AG10803 (cell line): ENCODE measurements at places on chromosomes 5 and 9.

DNA sequence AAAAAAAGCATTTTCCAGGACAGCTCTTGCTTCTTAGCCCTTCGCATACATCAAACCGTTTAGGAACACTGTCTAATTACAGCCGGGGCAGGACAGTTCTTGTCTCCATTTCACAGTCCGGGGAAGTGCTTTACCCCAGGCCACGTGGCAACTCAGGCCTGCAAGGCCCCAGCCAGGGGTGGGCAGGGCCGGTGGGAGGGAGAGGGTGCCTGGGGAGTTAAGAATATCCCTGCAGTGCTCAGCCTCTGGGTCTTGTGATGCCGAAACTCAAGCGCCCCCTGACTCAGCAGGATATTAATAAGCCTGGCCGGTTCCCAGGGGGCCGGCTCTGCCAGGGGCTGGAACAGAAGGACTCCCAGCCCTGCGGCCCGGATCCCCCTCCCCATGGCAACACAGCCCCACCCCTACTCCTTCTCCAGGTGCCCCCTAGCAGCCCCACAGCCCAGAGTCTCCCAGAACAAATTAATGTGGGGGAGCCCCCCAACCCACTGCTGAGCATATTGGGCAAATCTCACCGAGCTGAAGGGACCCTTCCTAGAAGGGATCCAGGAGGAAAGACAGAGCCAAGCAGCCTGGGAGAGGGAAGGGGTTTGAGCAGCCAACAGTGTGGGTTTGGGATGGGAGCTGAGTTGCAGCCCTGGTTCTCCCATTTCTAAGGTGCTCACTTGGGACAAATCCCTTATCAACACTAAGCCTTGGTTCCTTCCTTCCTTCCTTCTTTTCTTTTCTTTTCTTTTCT, 45.3 kb downstream of the PLPP7 start:
- DNase-seq: peak; percentile 14

- DNase-seq: peak; percentile 51
These were observed 23.7 kb downstream of the ACTL7A start for GRCh38 chr9:108885643-108886348.

GRCh38 chr9:15873573-15874177, 320.8 kb downstream of the CCDC171 start:
- DNase-seq: peak; percentile 66

GRCh38 chr5:159928122-159928909, 12.0 kb downstream of the ADRA1B start:
- DNase-seq: peak; percentile 84

GRCh38 chr5:79689541-79690466, at the start of gene CMYA5:
Gene CMYA5, plus strand, starts transcription at chr5:79689836. Its CDS starts 72 bp downstream, at chr5:79689908.
- DNase-seq: peak; percentile 21

DNA sequence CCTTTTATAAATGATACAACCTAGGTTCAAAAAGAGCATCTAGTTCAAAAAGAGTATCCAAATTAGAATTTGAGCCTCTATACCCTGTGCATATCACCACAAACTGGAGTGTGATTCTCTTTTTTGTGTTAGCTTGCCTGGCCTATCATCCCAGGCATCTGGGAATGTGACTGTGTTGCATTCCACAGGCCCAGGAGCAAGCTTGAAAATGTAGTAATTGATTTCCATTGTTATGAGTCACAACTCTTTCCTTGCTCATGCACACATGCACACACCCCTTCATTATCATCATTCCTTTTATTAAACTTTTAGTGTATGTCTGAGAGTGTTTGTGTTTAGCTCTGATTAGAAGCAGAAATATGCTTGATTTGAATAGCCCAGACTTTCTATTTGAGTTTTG, 75.2 kb downstream of the FCHO2 start:
- peak; percentile 91 for DNase-seq

DNA sequence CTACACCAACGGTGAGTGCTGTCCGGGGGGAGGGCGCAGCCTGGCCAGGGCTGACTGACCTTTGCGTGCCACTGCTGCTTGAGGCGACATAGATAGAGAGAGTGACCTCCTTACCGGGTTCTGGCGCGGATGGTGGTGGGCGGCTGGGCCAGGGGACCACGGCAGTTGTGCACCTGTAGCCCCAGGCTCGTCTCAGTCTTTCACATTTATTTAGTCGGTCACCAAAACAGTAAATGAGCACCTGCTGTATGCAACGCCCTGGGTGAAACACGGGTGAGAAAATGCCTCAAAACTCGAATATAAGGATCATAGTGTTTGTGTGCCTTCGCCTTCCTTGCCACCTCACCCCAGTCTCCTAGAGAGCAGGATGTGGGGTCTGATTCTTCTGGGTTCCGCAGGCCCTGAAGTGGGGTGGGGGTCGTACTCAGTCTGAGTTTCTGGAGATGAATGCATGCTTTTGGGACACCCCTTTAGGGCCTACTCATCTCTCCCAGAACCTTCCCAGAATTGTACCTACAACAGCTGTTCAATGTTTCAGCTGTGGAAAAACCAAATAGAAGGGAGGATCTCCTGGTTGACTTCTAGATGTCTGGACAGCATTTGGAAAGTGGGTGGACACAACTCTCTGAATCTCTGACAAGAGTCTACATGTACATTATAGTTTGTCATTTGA, 714 bp downstream of the SEC24A start:
- no peak for DNase-seq

- DNase-seq: peak; percentile 22
These were observed 100.3 kb upstream of the SPIN1 start for GRCh38 chr9:88287972-88288371.

DNA sequence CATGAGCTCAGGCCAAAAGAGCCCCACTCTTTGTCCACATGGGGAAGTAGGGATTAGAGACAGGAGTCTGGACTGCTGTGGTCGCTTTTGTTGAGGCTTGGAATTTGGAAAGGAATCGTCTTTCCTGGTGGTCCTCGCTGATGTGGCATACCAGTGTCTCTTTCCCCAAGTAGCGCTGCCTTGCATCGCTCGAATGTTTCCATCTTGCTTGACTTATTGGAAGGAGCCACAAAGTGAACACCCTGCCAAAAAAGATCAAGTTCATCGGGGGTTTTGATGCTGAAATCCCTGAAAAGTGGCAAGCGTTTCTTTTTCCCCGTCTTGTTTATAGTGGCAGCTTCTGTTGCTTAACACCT, 161.3 kb downstream of the MACROH2A1 start:
- DNase-seq: no peak

DNA sequence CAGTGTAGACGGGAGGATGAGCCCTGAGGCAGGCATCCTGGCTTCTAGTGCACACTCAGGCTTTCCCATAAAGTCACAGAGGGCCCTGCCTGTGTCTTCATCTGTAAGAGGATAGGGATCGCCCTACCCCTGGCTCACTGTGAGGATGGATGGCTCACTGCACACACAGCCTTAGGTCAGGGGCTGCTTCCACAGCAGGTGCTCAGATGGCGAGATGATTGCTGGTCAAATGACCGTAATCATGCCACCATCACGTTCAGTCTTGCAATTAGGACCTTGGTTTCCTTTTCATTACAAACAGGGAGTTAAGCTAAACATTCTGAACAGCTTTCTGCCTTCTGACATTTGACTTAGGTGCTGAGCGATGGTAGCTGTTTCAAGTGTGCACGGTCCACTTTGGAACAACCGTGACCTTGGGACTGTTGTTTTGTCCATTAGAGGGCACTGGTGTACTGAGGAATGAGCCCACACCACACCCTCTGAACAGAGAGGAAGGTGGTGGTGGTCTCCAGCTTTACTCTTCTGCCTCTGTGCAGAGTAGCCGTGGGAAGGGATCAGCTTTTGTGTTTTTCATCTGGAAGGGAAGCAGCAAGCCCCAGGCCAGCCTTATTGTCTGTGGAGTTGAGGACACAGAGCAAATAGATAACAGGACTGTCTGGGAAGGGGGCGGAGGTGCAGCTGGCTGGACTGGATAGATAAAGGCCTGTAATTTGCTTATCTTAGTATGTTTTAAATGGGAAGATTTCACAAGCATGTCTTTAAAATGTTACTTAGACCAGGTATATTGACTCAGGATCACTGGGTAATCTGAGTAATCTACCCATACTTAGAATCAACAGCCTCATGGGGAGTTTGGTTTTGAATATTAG, 183.1 kb downstream of the TRIO start:
- DNase-seq: no peak

DNA sequence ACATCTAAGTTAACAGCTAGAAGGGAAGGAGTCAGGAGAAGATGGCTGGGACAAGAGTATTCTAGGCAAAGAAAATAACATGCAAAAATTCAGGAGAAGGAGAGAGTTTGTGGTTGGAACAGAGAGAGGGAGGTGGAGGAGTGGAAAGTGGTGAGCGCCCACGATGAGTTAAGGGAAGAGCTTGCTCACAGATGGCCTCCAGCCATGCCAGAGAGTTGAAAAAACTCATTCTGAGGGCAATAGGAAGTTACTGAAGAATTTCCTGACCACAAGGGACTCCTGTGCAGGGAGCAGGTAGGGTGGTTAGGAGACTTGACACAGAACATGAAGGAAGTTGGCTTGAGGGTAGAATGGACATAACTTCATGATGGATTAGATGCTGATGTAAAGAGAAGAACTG, 159.7 kb downstream of the DOCK2 start:
- DNase-seq: no peak
